GM12878 (cell line): ENCODE measurements at places on chromosomes 3 and 15.

DNA sequence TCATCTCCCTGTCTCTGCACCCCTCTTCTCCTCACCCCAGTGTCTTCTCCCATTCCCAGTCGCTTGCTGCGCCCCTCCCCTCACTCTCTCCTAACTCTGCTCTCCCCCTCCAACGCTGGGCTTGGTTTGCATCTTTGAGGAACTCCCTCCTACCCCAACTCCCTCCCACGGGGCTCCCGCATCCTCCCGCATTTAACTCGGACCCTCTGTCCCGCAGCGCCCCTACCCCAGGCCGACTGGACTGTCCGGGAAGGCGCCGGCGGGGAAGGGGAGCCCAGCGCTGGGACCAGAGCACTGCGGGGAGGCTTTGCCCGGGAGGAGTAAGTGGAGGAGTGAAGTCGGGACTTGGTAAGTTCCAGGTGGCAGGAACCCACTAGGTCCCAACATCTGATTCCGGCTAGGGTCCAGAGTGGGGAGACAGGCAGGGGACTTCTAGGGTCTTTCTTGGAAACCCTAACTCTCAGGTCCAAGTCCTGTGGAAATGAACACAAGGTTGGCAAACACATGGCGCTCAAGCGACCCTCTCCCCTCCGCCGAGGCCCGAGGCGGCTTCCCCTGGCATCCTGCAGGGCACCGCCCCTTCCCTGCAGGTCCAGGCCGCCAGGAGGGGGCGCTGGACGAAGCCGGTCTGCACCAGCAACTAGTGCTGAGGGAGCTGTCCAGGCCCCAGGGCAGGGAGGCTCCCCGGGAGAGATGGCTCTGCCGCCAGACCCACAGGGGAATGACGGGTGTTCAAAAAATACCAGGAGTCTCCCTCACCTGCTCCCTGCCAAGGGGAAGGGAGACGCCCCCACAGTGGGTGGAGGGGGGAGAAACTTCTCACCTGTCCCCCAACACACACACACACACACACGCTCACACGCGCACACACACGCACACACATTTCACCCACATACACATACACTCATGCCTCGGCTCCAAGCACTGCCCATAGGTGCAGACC lies 53.2 kb downstream of the LHFPL4 start:
- H3K36me3 ChIP-seq = no peaks in the 10 kb centered on the region
- no peak overlapping the region for H3K4me3 ChIP-seq
- H3K4me1 ChIP-seq = peaks cover 2% of the 10 kb centered on the region; the same call in 1 of the 2 replicates
- peaks cover 1% of the 10 kb centered on the region for H3K27me3 ChIP-seq
- DNase-seq = no peak
- no peak overlapping the region for H3K27ac ChIP-seq

DNA sequence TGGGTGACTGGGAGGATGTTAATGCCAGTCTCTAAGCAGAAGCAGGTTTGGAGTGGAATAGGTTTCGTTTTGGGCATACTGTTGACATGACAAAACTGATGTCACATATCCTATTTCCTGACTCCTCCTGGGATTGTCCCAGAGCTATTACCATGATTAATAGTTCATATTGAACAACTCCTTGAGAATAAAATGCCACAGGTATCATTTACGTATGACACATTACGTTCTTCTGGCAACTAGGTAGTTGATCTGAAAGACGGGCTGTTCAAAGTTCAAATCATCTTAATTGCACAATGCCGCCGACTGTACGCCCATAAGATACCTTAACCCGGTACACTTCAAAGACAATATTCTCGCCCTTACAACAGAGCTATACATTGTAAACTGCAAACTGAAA lies 1.4 kb upstream of the RAB5A start:
- no peak overlapping the region for H3K4me3 ChIP-seq
- H3K27me3 ChIP-seq = no peaks in the 10 kb centered on the region
- no peak for DNase-seq
- peaks cover 3% of the 10 kb centered on the region; the same call in 1 of the 2 replicates for H3K4me1 ChIP-seq
- no peak overlapping the region for H3K27ac ChIP-seq
- no peaks in the 10 kb centered on the region for H3K36me3 ChIP-seq

DNA sequence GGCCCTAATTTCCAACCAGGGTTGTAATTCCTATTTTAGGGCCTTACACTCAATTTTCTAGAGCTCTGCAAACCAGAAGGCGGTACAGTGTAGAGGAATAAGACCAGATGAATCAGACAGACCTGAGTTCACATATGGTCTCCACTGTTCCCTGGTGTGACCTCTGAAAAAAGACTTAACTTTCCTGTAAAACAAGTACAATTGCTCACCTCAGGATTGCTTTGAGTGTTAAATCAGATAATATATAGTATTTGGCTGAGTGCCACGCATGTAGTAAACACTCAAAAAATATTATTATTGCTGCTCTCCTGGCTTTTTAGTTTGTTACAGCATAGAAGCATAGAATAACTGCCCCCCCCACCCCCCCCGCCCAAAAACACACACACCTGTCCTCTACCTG lies 51.0 kb upstream of the STT3B start:
- H3K36me3 ChIP-seq = no peaks in the 10 kb centered on the region
- H3K4me1 ChIP-seq = no peaks in the 10 kb centered on the region
- no peaks in the 10 kb centered on the region for H3K27me3 ChIP-seq
- H3K27ac ChIP-seq = no peak overlapping the region
- no peak overlapping the region for H3K4me3 ChIP-seq

DNA sequence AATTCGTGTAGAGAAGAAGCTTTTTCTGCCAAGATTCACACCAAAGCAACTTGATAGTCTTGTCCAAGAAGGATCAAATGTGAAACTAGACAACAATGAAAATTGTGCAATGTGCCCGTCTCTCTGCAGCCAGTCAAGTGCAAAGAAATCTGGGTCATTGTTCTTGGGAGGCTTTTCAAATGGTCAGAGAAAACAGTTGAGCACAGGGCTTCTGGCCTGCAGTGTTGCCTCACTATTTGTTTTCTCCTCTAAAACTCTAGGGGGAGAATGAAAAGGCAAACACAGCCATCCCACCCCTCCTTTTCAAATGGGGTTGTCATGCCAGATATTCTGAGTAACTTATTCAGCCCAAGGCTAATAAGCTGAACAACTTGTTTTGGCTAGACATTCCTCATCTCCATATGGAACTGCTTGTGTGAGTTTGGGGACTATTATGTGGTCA lies 417.6 kb upstream of the CDIN1 start:
- H3K4me3 ChIP-seq = no peak overlapping the region
- H3K27ac ChIP-seq = no peak overlapping the region
- no peaks in the 10 kb centered on the region for H3K27me3 ChIP-seq
- no peak for DNase-seq
- H3K4me1 ChIP-seq = no peaks in the 10 kb centered on the region

- no peak for DNase-seq
- no peaks in the 10 kb centered on the region for H3K4me1 ChIP-seq
- no peaks in the 10 kb centered on the region for H3K36me3 ChIP-seq
- no peak overlapping the region for H3K4me3 ChIP-seq
Measured at GRCh38 chr15:45148076-45149059, 18.6 kb downstream of the DUOX1 start.
